ENCODE measurements at places on chromosomes 16 and 17. TPM values are rescaled to one million over a fixed set of nuclear protein-coding genes. Genes with fewer than 3 reads are reported as not detected.

DNA sequence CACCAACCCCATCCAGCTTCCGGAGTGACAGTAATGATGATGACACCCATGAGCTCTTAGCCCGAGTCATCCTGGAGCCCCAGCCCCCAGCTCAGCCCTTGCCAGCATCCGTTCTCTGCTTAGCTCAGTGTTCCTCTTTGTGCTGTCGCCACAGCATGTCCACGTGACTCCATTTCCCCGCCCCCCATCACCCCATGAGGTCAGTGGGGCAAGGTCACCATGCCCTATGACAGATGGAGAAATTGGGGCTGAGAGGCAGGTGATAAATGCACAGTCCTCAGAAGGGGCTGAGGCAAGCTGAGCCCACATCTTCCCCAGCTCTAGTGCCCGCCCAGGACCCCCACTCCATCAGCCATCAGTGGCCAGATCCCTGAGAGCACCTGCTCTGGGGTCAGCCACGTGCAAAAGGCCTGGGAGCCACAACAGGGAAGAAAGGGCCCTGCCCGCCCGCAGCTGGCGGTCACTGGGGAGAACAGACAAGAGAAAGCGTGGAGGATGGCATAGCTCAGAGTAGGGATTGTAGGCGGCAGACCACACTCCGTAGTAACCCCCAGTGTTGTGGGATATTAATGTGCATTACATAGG is 17.1 kb downstream of the ITGB4 start:
- no peak overlapping the region for H3K27ac ChIP-seq
- H3K4me1 ChIP-seq: no peaks in the 10 kb centered on the region
- no peaks in the 10 kb centered on the region for H3K36me3 ChIP-seq

DNA sequence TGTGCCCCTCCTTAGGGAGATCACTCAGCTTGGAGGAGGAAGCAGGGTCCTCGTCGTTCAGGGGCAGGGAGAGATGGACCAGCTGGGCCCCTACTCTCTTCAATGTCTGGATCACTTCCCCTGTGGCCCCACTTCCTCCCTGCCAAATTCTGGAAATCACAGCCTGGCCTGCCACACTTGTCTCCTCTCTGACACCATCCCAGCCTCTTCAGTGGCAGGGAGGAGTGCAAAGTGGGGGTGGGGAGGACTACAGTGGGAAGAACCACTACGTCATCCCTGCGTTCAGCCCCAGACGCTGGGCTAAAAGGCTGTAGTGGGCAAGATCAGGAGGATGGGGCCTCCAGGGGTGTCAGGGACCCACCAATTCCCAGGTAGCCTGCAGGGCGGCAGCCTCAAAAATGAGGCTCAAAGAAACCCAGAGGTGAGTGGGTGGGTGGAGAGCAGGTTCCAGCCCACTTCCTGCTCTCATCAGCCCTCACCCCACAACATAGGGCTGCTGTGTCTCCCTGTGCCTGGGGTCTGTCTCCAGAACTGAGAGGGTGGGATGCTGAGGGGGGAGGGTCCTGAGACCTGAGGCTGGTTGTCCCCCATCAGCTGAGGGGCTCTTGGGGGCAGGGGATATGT is 25.0 kb upstream of the TAC4 start:
- peaks cover 16% of the 10 kb centered on the region for H3K4me1 ChIP-seq
- H3K27ac ChIP-seq: no peak overlapping the region
- peaks cover 4% of the 10 kb centered on the region for H3K27me3 ChIP-seq
- H3K36me3 ChIP-seq: no peaks in the 10 kb centered on the region
- no peak for DNase-seq

GRCh38 chr16:11306997-11307638 is 26.0 kb upstream of the PRM1 start:
- H3K36me3 ChIP-seq: no peaks in the 10 kb centered on the region
- H3K4me1 ChIP-seq: peaks cover 17% of the 10 kb centered on the region
- H3K27ac ChIP-seq: no peak overlapping the region
- no peak for DNase-seq
- H3K4me3 ChIP-seq: no peak overlapping the region

The PNMT gene
- total RNA-seq: not detected
